KBM-7 (cell line): ENCODE measurements at places on chromosomes 6 and 20.

DNA sequence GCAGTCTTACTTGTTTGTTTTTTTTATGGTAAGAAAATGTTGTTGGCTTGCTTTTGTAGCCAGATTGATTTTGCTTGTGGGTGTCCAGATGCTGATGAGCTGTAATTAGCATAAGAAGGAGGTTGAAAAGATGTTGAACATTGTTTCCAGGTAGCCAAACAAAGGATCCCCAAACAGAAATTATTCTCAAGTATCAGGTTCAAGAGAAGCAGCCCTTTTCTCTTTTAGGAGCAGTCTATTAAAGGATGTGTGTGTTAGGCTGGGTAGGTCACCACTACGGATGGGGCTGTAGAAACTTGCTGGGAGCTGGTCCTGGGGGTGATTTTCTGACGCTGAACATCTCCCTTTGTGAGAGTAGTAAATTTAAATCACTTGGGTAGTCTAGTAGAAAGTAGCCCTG lies 86.9 kb upstream of the VSTM2L start:
- no peak for DNase-seq

GRCh38 chr6:101322921-101323320 lies 70.6 kb upstream of the GRIK2 start:
- no peak for DNase-seq

DNA sequence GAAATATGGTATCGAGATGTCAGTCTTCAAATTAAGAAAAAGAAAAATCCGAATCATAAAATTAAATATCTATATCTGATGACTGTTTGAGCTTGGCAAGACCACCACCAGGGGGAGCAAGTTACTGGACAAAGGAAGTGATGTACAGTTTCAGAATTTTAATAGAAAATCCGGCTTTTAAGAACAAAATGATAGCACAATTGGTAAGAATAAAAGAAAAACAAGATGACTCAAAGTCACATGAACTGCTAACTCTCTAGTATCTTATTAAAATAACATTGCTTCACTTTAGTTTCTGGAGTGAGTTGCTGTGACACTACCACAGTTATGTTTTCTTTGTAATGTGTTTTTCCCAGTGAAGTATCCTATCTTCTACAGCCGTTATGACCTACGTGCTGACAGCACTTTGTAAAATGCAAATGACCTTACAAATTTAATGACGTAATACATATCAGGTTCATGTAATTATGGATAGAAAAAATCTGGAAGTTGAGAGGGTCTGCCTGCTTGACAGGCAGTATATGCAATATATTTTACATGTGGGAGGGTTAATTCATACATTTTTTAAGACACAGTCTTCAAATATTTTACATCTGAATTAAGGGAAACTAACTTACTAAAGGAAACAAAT lies 405.3 kb upstream of the HS3ST5 start:
- DNase-seq, result peak; percentile 25

- DNase-seq, result no peak
These were observed 22.4 kb upstream of the RIMS4 start for GRCh38 chr20:44832724-44833123.

GRCh38 chr6:30618270-30618797 lies 694 bp downstream of the MRPS18B start:
- DNase-seq, result no peak

DNA sequence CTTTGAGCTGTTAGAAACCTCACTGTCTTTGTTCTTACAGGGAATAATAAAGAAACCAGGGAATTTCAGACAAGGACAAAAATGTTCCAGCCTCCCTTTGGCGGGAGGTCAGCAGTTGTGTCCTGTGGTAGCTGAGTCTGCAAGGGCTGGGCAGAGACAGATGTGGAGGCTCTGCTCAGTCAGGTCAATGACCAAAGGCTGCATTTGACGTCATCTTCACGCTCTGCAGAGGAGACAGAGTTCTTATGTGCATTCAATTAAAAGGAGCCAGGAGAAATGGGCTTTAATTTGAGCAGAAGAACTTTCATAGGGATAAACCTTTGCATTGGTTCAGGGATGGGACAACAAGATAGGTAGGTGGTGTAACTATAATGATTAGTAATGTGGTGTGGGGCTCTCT lies 45.1 kb upstream of the FOXA2 start:
- DNase-seq, result no peak

DNA sequence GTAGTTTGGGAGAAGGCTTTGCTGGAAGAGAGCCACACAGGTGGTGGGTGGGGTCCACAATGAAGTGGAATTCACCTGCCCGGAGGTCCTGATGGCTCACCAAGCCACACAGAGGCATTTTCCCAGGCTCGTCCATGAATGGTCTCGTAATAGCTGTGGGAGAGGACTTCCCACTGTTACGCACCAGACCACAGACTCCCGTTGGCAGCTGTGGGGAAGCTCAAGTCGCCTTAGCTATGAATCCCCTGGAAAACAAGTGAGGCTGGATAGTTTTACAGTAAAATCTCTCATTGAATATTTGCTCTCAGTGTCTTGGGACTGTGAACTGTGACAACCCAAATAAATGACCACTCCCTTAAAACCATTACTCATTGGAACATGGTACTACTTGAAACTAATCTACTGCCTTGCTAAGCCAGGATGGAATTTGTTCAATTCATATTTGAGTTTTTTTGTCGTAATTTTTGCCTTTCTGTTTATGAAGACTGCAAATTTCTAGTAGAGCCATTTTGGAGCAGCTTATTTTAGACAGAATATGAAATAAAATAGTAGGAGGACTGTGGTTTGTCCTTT lies 79.4 kb downstream of the JAG1 start:
- DNase-seq, result no peak

DNA sequence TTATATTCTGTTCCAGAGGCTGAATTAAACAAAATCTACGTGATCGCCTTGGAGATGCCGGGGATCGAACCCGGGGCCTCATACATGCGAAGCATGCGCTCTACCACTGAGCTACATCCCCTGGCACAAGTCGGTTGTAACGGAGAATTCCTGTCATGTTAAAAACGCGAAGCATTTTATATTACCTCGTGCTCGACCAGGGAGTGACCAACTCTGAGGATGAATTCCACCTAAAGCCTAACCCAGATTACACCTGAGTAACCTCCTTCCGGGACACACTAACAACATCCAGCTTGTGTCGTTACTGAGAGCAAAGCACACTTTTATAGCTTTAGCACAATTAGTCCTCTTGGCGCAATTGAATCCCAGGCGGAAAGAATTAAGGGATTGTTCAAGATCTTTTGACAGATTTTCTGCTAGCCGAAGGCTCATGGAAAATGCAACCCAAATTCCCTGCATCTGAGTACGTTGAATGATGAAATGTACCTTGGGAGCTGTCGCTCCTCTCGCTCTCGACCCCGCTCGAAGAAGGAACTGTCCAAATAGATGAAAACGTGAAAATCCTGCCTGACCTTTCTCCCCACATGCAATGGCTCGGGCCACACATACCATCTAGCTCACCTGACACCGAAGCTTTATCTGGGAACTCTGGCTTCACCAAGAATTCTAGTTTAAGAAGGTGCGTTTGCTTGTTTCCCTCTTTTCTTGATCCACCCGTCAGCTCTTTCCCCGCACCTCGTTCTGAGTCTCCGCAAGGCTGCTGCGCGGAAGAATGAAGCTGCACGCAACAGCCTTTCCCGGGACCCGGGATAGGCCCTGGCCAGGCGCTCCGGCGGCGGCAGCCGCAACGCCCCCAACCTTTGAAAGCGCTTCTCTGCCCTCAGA lies 148.3 kb downstream of the GPX5 start:
- peak; percentile 89 for DNase-seq
